ENCODE measurements at places on chromosomes 3 and 15.

- DNase-seq, result no peak
These were observed 122.7 kb upstream of the BHLHE40 start for GRCh38 chr3:4856564-4856963.

GRCh38 chr3:68876112-68876713 lies 56.1 kb downstream of the TAFA4 start:
- peak; percentile 54 for DNase-seq

DNA sequence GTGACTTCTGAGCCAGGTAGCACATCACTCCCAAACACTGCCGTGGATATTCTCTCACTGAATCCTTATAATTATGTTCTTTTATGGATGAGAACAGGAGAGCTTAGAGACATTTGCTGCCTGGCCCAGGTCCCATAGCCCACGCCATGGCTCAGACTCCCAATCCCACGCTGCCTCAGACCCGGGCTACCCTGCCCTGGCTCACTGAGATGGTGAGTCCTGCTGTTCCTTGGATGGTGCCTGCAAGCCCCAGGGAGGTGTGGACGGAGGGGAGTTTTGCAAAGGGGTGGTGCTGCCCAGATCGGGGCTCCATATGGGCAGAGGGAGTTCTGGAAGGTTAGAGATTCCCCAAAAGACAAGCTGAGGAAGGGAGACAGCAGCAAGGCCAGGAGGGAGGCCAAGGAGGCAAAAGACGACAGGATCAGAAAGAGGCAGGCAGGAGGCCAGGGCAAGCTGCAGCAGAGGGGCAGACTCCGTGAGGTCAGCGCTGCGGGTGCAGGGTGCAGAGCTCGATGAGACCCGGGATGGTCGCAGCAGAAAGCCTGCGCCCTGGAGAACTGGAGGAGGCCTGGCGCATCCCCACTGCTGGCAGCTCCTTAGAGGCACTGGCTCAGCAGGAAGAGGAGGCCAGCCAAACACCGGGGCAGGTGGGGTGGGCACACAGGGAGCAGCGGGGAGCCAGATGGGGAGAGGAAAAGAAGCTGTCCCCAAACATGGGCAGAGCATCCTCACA lies 95.7 kb upstream of the ALDH1A3 start:
- no peak for DNase-seq

- DNase-seq, result peak; percentile 14
These were observed 78.8 kb upstream of the MEX3B start for GRCh38 chr15:82124331-82125263.

DNA sequence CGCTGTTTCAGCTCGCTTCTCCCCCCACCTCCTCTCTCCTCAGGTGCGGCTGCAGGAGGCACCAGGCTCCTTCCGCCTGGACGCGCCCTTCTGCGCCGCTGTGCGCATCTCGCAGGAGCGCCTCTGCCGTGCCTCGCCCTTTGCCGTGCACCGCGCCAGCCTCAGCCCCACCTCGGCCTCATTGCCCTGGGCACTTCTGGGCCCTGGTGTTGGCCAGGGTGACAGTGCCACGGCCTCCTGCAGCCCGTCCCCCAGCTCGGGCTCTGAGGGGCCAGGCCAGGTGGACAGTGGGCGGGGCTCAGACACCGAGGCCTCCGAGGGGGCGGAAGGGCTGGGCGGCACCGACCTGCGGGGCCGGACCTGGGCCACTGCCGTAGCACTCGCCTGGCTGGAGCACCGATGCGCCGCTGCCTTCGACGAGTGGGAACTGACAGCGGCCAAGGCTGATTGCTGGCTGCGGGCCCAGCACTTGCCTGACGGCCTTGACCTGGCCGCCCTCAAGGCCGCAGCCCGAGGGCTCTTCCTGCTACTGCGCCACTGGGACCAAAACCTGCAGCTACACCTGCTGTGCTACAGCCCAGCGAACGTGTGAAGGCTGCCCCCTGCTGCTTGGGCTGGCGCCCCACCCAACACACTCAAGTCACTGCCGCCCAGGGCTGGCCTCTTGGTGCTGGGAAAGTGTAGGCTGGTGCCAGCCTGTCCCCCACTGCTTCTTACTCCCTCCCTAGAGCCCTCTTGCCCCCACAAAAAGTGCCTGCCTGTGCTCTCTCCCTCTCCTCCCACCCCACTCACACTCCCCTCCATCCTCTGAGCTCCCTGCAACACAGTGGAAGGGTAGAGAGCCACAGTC lies 7.1 kb downstream of the ALG3 start:
- peak; percentile 57 for DNase-seq

GRCh38 chr15:90214553-90215196 lies 13.5 kb downstream of the SEMA4B start:
- peak; percentile 17 for DNase-seq

DNA sequence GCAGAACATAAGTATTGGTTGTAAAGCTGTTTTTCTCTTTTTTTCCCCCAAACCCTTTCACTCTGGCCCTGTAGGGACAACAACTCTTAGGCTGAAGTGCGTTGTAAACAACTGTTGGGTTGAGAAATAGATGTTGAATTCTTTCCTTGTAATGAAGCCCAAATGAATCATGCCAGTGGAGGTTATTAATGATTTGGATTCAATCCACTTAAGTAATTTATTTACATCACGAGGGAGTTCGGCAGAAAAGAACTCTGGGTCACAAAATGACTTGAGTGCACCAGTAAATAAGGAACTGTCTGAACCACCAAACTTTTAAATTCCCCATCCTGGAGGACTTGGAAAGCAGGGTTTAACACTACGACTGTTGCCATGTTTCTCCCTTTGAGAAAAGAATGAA lies 218.9 kb downstream of the PDZRN3 start:
- DNase-seq, result no peak
